Progenitor cell of endocrine pancreas (in vitro differentiated cells): ENCODE measurements at places on chromosomes 5 and 9. TPM values are rescaled to one million over a fixed set of nuclear protein-coding genes. Genes with fewer than 3 reads are reported as not detected.

MAN1B1 gene
- 56.1 and 57.7 TPM in 2 replicates for total RNA-seq

SGCD gene
- 5.5 and 5.9 TPM in 2 replicates for total RNA-seq

LHX2 gene
- 0.24 TPM in 1 of 2 replicates, not detected in the other for total RNA-seq

GADD45G gene
- 1.8 and 1.9 TPM in 2 replicates for total RNA-seq

CD14 gene
- total RNA-seq = 0.36 TPM in 1 of 2 replicates, not detected in the other

GPR150 gene
- not detected in 2 replicates for total RNA-seq

APC gene
- 46.6 and 48.5 TPM in 2 replicates for total RNA-seq

IFNA2 gene
- not detected in 2 replicates for total RNA-seq

HTR4 gene
- total RNA-seq = not detected in 2 replicates

C5orf58 gene
- not detected in 2 replicates for total RNA-seq

CSF1R gene
- total RNA-seq = not detected in 2 replicates

DNA sequence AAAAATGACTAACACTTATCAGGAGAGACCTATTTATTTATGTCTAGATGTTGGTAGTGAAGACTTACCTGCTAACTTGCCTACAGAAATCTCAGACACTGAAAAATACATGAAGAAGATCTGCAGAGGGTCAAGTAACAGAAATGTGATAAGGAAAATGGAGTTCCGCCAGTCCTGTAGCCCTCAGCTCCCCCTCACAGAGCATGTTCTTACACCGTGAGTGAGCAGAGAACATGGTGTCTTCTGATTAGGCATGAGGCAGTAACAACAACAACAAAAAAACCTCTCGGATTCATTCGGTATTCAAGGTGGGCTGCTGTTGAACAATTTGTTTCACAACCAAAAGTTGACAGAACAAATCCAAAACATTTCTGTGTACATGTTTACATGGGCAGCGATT is 162.0 kb upstream of the SNX2 start:
- DNase-seq = no peak
- peaks cover 3% of the 10 kb centered on the region for H3K4me1 ChIP-seq
- no peaks in the 10 kb centered on the region for H3K36me3 ChIP-seq

DNA sequence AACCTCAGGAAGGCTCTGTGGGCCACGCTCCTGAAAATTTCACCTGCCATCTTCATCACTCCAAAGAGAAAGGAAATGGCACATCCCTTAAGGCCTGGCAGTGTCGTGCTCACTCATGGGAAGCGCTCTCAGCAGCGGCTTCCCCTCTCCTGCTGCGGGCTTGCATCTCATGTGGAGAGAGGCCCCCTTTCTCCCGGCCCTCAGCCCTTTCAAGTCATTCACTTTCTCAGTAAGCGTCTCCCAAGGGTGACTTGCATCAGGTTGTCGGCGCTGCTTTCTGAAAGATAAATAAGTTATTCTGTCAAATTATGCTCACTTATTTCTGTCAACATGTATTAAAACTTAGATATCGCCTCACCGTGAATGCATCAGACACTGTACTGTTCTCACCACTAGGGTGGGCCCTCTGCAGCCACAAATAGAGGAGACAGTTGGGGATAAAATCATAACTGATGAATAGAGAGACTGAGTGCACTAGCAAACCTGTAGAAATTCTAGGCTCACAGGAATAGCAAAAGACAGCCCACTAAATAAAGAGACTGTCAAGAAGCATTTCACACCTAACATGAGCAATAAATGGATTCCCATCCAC is 174.6 kb downstream of the RFK start:
- peaks cover 2% of the 10 kb centered on the region for H3K4me1 ChIP-seq
- H3K4me3 ChIP-seq = no peak overlapping the region
- peaks cover 4% of the 10 kb centered on the region for H3K27me3 ChIP-seq
- H3K36me3 ChIP-seq = no peaks in the 10 kb centered on the region

DNA sequence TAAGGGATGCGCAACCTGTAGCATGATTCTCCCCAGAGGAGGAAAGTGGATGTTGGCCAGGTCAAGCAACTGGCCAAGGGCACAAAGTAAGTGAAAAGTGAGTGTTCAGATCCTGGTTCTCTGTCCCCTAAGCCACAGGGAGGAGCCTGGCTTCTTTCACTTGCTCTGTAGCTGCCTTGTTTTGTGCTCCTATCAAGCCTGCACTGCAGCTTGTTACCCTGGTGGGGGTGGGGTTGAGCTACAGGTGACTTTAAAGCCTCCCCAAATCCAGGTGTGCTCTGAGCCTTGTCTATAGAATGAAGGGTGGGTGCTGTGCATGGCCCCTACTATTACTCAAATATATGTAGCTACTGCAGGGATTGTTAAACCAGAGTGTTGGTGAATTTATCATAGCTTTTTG is 32.9 kb downstream of the RALGPS1 start:
- peaks cover 3% of the 10 kb centered on the region for H3K4me1 ChIP-seq
- H3K36me3 ChIP-seq = no peaks in the 10 kb centered on the region
- H3K27ac ChIP-seq = no peak overlapping the region
- no peak for DNase-seq

DNA sequence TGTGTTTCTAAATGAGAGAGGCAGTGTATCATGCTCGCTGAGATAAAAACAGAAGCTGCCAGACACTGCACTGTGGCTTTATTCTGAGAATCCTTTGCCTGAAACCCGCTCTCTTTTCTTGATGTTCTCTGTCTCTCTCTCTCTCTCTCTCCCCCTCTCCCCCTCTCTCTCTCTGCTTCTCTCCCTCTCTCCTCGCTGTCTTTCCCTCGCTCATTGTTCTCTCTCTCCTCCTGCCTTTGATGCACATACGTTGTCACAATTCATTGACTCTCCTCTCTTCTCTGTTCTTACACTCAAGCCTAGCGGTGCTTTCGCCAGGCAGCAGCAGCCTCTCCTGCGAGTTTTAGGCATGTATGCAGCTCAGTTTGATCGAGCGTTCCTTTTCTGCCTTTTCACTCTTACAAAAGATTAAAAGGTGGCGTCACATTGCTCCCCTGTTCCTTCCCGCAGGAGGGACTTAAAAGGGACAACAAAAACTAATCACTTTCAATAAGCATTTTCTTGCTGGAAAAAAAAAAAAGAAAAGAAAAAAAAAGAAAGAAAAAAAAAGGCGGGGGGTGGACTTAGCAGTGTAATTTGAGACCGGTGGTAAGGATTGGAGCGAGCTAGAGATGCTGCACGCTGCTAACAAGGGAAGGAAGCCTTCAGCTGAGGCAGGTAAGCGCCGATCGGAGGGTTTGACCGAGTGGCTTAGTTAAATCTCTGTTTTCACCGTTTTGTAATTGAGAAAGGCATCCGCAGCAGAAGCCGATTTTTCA is 717.9 kb upstream of the WWC1 start:
- H3K27me3 ChIP-seq = peaks cover 76% of the 10 kb centered on the region
- peak overlapping the region; percentile 12 for H3K27ac ChIP-seq
- DNase-seq = no peak
- H3K4me1 ChIP-seq = peaks cover 14% of the 10 kb centered on the region
- no peaks in the 10 kb centered on the region for H3K36me3 ChIP-seq
- H3K4me3 ChIP-seq = peak overlapping the region; percentile 60

- no peaks in the 10 kb centered on the region for H3K27me3 ChIP-seq
- H3K27ac ChIP-seq = no peak overlapping the region
- no peak overlapping the region for H3K4me3 ChIP-seq
- H3K36me3 ChIP-seq = peaks cover 6% of the 10 kb centered on the region
- no peaks in the 10 kb centered on the region for H3K4me1 ChIP-seq
Observed at GRCh38 chr9:81058782-81059181, 630.6 kb downstream of the TLE1 start.

GRCh38 chr5:96823900-96824380 is 16.2 kb upstream of the ERAP1 start:
- H3K4me1 ChIP-seq = peaks cover 11% of the 10 kb centered on the region
- no peaks in the 10 kb centered on the region for H3K27me3 ChIP-seq
- no peak for DNase-seq
- no peak overlapping the region for H3K4me3 ChIP-seq

- no peak overlapping the region for H3K4me3 ChIP-seq
- no peak for DNase-seq
- H3K4me1 ChIP-seq = peaks cover 17% of the 10 kb centered on the region
Observed at GRCh38 chr9:91245431-91246313, 116.0 kb downstream of the AUH start.

DNA sequence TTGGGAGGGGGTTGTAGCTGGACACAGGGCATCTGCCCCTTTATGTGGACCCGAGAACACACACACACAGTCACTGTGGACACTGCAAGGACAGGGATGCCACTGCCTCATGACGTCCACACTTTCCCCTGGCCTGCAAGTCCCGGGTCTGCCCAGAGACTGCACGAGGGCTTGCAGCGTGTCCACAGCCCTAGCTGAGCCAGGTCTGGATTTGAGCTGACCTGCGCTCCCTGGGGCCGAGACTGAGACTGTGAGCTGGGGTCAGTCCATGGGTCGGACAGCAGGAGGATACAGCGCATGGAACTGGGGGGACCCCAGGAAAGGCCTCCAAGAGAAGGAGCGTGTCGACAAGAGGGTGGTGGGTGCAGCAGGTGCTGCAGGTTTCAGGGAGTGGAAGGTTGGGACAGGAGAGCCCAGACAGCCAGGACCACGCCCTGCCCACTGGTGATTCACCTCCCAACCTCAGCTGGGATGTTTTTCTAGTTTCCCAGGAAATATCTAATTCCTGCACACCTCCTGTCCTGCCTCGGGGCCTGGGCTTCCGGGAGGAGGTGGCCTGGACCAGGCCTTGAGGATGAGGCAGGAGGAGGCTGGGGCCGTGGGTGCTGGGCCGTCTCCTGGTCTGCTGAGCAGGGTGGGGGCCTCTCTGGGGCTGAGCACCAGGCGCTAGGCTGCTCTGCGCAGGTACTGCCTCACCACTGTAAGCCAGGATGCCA is 806 bp upstream of the RNF224 start:
- DNase-seq = no peak
- no peak overlapping the region for H3K4me3 ChIP-seq
- H3K36me3 ChIP-seq = no peaks in the 10 kb centered on the region
- H3K4me1 ChIP-seq = peaks cover 9% of the 10 kb centered on the region
- H3K27ac ChIP-seq = no peak overlapping the region

- H3K4me1 ChIP-seq = no peaks in the 10 kb centered on the region
- H3K27ac ChIP-seq = no peak overlapping the region
- no peaks in the 10 kb centered on the region for H3K27me3 ChIP-seq
- DNase-seq = no peak
- H3K4me3 ChIP-seq = no peak overlapping the region
Observed at GRCh38 chr9:124929464-124929863, 11.4 kb downstream of the GOLGA1 start.

DNA sequence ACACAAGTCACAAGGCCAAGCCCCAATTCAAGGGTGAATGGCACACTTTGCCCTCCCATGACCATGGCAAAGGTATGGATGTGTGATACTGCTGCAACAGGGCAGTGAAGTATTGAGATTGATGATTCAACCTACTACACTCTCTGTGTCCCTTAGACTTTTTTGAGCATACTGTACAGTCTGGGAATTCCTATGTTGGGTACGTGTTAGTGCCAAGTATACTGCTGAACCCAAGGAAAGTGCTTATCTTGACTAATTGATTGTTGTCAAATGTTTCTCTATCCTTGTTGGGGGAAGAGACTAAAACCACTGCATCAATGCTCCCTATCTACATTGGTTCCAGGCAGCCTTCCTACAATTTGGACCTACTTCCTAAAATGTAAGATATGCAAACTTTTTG is 93.7 kb downstream of the NDFIP1 start:
- H3K27ac ChIP-seq = no peak overlapping the region
- no peak for DNase-seq
- peaks cover 25% of the 10 kb centered on the region for H3K27me3 ChIP-seq
- no peaks in the 10 kb centered on the region for H3K36me3 ChIP-seq

DNA sequence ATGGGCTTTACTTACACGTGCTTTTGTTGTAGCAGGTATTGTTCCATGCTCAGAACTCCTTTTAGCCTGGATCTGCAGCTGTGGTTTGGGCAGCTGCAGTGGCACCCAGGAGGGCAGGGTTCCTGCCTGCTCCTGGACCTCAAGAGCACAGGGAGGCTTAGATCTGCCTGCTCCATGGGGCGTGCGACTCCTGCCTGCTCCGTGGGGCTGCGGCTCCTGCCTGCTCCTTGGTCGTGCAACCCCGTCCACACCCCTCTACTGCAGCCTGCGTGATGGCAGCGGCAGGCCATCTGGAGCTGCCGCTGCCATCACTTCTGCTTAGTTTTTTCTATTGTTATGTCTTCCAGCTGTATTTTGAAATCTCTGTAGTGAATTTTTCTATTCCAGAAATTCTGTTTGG is 11.7 kb upstream of the UGT3A2 start:
- DNase-seq = no peak
- H3K36me3 ChIP-seq = no peaks in the 10 kb centered on the region
- peaks cover 5% of the 10 kb centered on the region for H3K4me1 ChIP-seq
- no peaks in the 10 kb centered on the region for H3K27me3 ChIP-seq

DNA sequence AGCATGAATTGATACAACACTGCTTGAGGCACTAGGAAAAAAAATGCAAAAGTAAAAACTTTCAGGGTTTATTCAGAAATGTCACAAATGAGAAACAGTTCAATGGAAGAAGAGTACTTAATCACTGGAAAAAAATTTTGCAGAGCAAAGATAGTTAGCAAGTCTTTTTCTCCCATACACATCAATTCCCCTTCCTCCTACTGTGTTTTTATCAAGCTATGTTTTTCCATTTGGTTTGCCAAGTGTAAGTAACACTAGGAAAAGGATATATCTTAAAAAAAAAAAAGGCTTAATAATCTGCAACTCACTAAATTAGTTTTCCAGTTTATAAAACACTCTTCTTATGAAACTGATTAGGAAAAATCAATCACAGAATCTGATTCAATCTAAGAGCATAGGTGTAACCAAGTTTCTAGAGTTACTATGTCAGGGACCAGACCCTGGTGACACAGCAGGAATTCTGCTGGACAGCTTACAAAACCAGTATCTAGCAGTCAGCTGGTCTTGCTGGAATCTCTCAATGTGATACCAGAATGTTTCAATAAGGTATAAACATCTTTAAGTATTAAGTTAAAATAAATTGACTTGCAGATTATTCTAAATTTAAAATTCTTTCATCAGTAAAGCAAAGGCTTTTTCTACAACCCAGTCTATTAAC is 34.7 kb downstream of the RNF145 start:
- H3K27ac ChIP-seq = no peak overlapping the region
- no peak overlapping the region for H3K4me3 ChIP-seq
- peaks cover 10% of the 10 kb centered on the region for H3K36me3 ChIP-seq
- H3K27me3 ChIP-seq = no peaks in the 10 kb centered on the region
- no peak for DNase-seq
- H3K4me1 ChIP-seq = peaks cover 11% of the 10 kb centered on the region

- DNase-seq = no peak
- H3K27me3 ChIP-seq = no peaks in the 10 kb centered on the region
- H3K36me3 ChIP-seq = no peaks in the 10 kb centered on the region
- no peak overlapping the region for H3K27ac ChIP-seq
- H3K4me1 ChIP-seq = no peaks in the 10 kb centered on the region
Observed at GRCh38 chr5:120874081-120874862, 410.2 kb downstream of the PRR16 start.

GRCh38 chr5:80964491-80964890 is 4.3 kb downstream of the RASGRF2 start:
- H3K4me1 ChIP-seq = peaks cover 13% of the 10 kb centered on the region
- no peak overlapping the region for H3K4me3 ChIP-seq
- H3K27ac ChIP-seq = no peak overlapping the region
- peaks cover 44% of the 10 kb centered on the region for H3K27me3 ChIP-seq
- no peaks in the 10 kb centered on the region for H3K36me3 ChIP-seq

GRCh38 chr5:55072666-55073065 is 29.8 kb upstream of the GZMA start:
- H3K4me3 ChIP-seq = no peak overlapping the region
- no peaks in the 10 kb centered on the region for H3K4me1 ChIP-seq
